ENCODE measurements at places on chromosomes 2 and 18.
A peak's percentile ranks its signal among the peaks of the same experiment; 100 is the strongest.

- DNase-seq = no peak
These were observed 86.7 kb downstream of the EPAS1 start for GRCh38 chr2:46383784-46384456.

- DNase-seq = no peak
These were observed 222.1 kb downstream of the ANKRD30B start for GRCh38 chr18:14970027-14970426.

GRCh38 chr2:124035001-124035400 is 9.9 kb downstream of the CNTNAP5 start:
- DNase-seq = no peak

DNA sequence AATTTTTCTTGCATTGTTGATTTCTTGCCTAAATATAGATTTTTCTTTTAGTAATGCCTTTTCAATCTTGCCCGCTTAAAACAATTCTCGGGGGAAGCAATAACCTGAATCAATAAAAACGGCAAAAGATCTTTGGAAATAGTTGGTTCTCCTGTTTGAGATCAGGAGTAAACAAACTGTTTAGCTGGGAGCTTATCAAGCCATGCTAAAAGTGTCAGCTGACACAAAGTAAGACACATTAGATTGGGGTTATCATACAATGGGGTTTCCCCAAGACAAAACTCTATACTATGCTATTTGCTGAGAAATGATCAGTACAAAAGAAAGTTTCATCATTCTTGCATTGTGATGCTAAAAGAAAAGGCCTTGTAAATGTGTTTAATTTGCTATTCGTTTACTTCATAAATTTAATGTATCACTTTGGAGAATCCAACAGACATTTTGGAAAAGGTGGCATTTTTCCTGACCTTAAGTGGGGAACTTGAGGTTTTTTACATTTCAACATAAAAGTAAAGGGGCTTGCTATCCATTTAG is 46.5 kb downstream of the ATIC start:
- DNase-seq = no peak

DNA sequence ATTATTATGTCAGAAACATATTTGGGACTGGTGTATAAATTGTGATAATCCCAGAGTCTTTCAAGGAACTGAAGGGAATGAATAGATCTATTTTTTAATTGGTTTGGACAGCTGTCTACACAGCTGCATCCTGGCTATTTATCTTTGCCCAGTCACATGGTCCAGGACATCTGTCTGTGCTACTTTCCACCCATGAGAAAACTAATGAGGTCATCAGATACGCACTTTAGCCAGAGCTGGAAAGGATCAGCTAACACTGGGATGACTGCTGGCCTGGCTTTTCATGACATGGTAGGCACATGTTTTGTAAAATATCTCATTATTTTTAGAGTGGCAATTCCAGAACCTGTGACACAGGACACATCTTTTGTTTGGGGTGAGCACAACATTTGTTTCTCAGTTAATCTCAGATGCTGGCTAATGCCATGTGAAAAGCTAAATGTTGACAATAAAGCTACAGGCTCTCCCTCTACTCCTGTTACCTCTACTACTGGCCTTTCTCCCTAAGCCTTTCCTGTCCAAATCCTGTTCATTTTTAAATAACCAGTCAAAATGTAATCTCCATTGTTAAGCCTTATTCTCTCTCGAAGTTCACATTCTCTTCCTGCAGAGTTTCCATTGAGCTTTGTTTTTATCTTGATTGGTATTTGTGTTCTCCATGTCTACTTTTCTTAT is 500.7 kb downstream of the RIT2 start:
- no peak for DNase-seq

DNA sequence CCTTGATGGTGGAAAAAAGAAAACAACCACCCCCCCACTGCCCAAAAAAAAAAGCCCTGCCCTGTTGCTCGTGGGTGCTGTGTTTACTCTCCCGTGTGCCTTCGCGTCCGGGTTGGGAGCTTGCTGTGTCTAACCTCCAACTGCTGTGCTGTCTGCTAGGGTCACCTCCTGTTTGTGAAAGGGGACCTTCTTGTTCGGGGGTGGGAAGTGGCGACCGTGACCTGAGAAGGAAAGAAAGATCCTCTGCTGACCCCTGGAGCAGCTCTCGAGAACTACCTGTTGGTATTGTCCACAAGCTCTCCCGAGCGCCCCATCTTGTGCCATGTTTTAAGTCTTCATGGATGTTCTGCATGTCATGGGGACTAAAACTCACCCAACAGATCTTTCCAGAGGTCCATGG is 28.0 kb downstream of the MAL start:
- no peak for DNase-seq

DNA sequence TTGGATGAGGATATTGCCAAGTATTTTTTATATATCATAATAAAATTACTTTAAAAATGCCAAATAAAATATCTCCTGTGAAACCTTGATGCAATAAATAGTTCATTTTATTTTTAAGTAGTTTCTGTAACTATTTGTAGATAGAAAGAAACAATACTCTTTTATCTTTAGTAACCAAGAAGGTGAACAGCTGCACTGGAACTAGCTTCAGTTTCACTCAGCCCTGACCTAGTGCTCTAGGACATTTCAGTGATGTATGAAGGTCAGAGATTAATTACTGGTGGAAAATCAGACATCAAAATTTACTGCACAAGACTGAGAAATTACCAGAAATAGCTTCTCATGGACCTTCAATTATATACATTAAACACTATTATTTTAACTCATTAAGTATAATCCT is 1305.0 kb downstream of the CNTNAP5 start:
- no peak for DNase-seq

- peak; percentile 40 for DNase-seq
These were observed 676 bp downstream of the KLHL23 start for GRCh38 chr2:169734169-169734847.

DNA sequence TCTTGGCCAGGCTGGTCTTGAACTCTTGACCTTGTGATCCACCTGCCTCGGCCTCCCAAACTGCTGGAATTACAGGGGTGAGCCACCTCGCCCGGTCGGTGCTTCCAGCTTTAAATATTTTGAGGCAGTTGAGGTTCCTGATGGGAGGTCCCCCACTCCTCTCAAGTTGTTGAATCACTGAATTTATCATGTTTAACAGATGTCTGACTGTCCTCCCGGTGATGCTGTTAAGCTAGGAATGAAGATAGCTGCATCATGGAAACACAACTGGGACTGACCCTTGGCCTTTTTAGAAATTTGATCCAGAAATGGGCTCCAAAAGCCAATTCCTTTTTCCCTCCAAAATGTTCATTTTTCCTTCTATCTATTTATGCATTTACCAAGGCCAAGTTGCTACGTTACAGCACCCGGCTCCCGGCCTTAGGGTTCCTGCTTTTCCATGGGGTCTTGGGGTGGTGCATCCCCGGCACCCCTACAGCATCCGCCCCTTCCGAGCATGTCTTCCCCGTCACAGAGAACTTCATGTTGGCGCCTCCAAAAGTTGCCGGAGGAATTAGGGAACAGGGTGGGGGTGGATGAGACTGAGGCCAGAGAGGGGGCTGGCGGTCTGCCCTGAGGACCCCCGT is 43.9 kb downstream of the PAX8 start:
- no peak for DNase-seq

GRCh38 chr18:9673296-9674251 is 34.5 kb upstream of the RAB31 start:
- DNase-seq = peak; percentile 90

DNA sequence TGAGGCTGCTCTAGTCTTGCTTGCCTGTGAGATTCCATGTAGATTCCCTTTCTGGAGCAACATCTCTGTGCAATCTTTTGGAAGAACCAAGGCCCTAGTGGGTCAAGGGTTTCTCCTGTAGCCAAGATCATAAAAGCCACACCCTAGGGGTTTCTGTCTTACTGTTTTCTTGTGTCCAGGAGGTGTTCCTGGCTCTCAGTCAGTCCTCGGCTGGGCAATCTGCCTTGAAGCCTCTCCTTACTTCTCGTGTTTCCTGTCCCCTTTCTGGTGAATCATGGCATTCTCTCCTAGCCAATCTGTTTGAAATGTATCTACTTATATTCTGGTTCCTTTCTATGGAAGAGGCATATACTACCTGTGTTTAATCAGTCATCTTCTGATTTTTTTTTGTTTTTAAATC is 484.8 kb upstream of the UBE2E3 start:
- DNase-seq = no peak

DNA sequence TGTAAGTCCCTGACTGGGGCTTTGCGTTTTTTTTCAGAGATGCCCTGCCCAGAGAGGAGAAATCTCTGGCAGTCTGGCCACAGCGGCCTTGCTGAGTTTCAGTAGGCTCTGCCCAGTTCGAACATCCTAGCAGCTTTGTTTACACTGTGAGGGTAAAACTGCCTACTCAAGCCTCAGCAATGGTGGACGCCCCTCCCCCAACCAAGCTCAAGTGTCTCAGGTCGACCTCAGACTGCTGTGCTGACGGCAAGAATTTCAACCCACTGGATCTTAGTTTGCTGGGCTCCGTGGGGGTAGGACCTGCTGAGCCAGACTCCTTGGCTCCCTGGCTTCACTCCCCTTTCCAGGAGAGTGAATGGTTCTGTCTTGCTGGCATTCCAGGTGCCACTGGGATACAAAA is 31.7 kb downstream of the L3MBTL4 start:
- DNase-seq = no peak

- DNase-seq = no peak
These were observed at the start of gene SLC9A2 for GRCh38 chr2:102619414-102620319. TSS of gene SLC9A2 (plus strand) at chr2:102619553. CDS start at chr2:102619849, 296 bp downstream.

DNA sequence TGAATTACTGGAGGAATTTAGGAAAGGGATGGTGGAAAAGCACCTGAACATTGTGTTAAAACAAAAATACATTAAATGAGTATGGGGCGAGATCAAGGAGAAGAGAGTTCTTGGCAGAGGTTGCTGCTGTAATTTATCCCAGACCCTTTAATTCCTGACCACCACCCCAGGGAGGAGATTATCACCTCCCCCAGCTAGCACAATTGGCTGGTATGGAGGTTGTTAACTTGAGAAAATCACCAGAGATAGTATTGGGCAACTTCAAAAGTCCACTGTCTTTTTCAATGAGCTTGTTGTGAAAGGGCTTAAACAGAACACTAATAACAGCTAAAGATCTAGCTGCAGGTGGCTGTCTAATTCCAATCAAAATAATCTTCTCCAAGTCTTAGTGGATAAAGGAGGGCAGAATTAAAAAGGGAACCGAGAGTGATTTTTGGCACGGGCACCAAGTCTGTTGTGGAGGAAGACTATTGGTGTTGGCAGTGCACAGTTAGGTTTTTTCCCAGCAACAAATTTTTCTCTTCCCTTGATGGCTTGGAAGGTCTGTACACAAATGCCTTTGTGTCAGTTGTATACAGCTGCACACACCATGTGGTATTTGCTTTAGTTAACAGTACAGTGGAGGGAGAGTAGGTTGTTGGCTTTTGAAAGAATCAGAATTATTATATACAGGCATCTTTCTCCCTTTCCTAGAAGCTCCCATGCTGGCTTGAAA is 289.5 kb downstream of the SLC4A3 start:
- DNase-seq = no peak

GRCh38 chr2:196331143-196331542 is 159.8 kb upstream of the STK17B start:
- DNase-seq = no peak

DNA sequence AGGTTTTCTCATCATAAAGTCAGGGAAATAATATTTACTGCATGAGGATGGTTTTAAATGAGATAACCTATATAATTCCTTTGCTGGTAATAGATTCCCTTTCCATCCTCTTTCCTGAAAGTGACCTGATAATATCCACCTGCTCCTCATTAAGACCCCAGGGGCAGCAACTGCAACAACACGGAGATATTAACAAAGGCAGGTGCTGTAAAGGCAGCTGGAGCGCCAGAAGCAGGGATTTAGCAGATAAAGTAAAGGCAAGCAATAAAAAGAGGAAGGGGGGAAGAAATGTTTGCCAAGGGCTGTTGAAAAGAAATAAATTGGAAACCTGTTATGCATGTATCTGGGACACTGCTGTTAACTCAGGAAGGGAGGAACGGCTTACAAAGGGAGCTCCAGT is 472.6 kb upstream of the KLHL29 start:
- no peak for DNase-seq

- DNase-seq = no peak
These were observed 40.9 kb downstream of the TSHZ1 start for GRCh38 chr18:75251466-75251865.

GRCh38 chr2:160175169-160176134 is 24.6 kb downstream of the ITGB6 start:
- no peak for DNase-seq

DNA sequence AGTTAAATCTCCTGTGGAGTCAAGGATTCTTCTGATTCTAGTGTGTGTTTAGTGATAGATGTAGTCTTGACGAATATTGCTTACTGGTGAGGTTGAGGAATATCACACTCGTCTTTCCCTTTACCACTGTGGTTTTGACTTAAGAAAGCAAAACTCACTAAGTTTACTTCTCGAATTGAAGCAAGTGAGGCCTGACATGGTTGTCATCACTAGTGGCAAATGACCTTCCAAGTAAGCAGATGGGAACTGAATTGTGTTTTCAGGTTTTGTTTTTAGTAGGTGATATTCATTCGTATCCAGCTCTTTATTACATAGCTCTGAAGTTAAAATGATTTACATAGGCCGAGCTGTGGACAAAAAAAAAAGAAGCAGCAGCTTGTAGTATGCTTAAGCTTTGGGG is 20.6 kb upstream of the DSG4 start:
- DNase-seq = no peak

- no peak for DNase-seq
These were observed 41.8 kb downstream of the PTGR3 start for GRCh38 chr18:75167137-75167536.

GRCh38 chr2:75525434-75526310 is 35.1 kb downstream of the EVA1A start:
- DNase-seq = no peak

DNA sequence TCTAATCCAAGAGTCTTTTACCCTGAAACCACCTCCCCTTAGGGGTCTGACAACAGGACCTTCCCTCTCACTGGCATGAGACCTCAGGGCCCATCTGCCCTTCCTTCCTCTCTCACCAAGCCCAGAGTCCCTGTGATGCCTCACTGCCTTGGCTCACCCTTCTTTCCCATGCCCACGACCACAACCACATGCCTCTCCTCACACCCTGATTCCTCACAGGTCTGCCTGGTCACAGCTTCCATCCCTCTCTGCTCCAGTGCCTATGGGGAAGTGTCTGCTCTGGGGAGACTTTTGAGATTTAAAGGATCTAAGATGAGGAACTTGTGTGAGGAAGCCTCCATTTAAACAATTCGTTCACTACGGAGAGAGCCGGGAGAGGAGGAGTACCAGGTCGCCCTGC is 98.9 kb upstream of the SH3BP4 start:
- DNase-seq = no peak

GRCh38 chr2:207330912-207331311 is 165.2 kb upstream of the KLF7 start:
- no peak for DNase-seq

- no peak for DNase-seq
These were observed 85.4 kb upstream of the LINC00305 start for GRCh38 chr18:64234321-64234720.

- peak; percentile 6 for DNase-seq
These were observed 256.8 kb downstream of the RNF152 start for GRCh38 chr18:61635901-61636528.

DNA sequence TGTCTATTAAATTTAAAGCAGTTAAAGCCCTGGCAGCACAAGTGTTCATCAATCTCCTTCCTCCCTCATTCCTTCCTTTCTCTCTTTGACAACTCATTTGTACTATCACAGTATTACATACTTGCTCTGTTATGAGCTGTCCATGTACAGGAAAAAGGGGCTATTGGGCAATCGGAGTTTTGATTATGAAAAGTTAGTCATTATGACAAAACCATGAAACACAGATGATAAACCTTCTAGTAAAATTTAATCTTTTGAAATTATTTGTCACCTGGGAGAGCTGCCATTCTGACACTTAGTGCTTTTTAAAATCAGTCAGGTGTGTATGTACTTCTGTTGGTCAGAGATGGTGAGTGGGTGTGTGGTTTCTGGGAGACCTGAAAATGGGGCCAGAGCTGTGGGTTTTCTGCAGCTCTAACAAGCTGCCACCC is 39.4 kb downstream of the MAP4K4 start:
- peak; percentile 78 for DNase-seq

Measured in AML-193 (cell line).